ENCODE measurements at places on chromosomes 3 and 15.

DNA sequence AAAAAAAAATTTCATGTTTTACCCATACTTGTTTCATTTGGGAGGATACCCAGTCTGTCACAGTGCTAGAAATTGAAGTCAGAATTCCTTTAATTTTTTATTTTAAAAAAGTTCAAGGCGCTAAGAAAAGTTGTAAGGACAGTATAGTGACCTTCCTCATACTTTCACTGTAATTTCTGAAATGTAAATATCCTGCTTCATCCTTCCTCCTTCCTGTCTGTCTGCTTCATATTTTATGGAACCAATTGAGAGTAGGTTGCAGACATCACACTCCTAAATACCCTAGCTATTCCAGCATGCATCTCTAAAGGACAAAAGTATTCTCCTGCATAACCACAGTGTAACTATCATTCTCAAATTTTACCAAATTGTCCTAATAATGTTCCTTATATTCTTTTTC, 35.8 kb downstream of the CMTM8 start:
- no peak for DNase-seq

- DNase-seq: no peak
Observed at GRCh38 chr15:46636206-46636605, 1001.4 kb downstream of the SQOR start.

DNA sequence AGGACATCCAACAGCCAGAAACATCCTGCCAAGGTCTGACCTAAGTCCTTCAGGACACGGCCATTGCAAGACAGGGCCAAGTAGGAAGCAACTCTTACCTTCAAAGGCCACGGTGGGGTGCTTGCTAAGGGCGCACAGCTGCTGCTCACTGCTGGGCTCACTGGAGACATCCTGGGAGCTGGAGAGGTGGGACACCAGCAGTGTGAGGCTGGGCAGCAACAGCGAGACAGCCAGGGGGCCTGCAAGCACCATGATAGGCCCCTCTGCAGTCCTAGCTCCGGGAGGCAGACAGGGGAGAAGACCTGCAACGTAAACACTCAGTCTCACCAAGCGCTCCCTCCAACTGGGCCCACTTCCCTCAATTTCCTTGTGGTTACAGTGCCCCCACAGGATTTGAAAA, 79.2 kb downstream of the SEMA5B start:
- DNase-seq: no peak

GRCh38 chr15:32838820-32839219, 121.0 kb downstream of the GREM1 start:
- no peak for DNase-seq

DNA sequence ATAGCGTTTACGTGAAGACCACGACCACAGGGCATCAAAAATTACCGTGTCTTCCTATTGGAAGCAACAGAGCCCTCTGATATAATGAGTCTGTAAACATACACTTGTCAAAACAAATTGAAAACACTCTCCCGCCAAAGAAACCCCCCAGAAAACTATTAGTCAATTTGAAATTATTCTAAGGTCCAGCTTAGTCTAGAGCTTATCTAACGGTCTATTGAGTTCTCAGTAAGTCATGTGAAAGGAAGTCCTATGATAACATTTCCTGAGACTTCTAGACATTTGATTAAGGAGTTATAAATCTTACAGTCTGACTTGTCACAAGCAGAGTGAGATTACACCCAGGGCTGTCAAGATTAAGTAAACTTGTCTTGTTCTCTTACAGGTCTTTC, 356.3 kb downstream of the FOXP1 start:
- no peak for DNase-seq

- no peak for DNase-seq
Observed at GRCh38 chr3:173395073-173395411, 2.5 kb upstream of the NLGN1 start.

- peak; percentile 39 for DNase-seq
Observed at GRCh38 chr15:64009798-64010261, 36.5 kb downstream of the DAPK2 start.

DNA sequence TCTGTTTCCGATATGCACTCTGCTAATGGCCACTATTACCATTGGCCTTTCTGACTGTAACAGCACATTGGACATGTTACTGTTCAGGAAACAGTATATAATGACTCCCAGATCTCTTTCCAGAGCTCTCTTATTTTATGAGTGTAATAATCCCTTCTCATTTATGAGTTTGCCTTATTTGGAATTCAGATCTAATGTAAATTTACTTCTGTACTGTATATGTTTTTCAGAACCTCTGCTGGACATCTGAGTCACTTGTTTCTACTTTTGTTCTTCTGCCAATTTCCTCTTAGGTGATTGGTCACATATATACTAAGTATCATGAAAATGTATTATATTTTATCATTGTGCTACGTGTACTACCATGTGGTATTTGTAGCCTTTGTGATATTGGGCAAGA, 30.5 kb downstream of the RSRC1 start:
- DNase-seq: no peak

- peak; percentile 60 for DNase-seq
Observed at GRCh38 chr3:192917404-192918274, at the start of gene MB21D2. Gene MB21D2, minus strand, starts transcription at chr3:192917856. Its CDS starts 16 bp downstream, at chr3:192917840.

- no peak for DNase-seq
Observed at GRCh38 chr3:73094129-73094528, 32.7 kb downstream of the EBLN2 start.

DNA sequence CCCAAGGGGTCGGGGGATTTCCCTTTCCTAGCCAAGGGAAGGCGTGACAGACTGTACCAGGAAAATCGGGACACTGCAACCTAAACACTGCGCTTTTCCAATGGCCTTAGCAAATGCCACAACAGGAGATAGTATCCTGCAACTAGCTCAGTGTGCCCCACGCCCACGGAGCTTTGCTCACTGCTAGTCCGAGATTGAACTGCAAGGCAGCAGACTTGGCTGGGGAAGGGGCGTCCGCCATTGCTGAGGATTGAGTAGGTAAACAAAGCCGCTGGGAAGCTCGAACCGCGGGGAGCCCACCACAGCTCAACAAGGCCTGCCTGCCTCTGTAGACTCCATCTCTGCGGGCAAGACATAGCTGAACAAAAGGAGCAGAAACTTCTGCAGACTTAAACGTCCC, 72.3 kb upstream of the THRB start:
- DNase-seq: no peak

- no peak for DNase-seq
Observed at GRCh38 chr15:25250011-25250596, 188.7 kb downstream of the UBE3A start.

DNA sequence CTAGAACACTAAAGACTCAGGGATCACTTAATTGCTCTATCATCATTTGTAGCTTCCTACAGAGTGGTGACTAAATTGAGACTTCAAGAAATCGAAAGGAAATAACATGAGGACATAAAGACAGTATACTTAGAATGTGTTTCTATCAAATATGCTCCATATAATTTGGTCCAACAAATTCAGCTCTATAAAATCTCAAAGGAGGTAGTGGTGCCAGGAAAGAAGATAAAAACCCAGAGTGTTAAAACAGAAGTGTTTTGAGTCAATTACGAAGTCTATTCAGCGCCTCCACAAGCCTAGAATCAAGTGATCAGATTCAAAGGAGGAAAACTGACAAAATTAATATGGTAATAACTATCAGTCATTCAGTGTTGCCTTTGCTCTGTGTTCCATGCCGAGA, 22.9 kb downstream of the MAGI1 start:
- DNase-seq: no peak

DNA sequence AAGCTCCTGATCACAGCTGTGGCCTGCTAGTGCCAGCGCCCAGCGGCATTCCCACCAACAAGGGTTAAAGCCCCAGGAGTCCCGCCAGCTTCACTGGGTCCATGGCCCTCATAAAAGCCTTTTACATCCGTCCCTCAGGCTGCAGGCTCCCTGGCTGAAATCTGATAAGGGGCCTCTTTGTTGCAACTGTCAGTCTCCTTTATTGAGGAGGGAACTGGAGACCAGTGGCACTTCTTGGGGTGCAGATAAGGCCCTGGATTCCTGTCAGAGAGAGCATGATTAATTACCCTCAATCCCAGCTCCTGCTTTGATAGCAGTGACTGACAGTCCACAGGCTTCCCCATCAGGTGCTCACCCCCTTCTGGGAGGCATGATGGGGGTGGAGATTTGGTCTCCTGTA, 30.9 kb upstream of the CLK3 start:
- no peak for DNase-seq

- no peak for DNase-seq
Observed at GRCh38 chr15:93035092-93035915, 53.7 kb downstream of the RGMA start.

DNA sequence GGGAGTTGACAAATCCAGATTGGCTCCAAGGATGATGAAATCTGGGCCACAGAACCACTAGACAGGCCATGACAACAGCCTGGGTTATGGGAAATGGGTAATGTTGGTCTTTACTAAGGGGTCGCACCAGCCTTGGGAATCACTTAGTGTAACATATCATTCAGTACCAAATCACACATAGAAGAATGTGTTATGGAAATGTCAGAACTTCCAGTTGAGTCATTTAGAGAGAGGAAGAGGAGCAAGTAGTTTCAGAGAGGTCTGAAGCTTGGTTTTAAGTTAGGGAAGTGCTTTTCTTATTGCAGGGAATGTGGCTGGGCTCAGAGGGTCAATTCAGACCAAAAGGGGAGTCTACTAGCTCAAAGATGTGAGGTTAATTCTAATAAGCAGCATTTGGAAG, 241.6 kb upstream of the ZPLD1 start:
- DNase-seq: no peak

- no peak for DNase-seq
Observed at GRCh38 chr3:115627180-115628074, 4.1 kb downstream of the GAP43 start.

DNA sequence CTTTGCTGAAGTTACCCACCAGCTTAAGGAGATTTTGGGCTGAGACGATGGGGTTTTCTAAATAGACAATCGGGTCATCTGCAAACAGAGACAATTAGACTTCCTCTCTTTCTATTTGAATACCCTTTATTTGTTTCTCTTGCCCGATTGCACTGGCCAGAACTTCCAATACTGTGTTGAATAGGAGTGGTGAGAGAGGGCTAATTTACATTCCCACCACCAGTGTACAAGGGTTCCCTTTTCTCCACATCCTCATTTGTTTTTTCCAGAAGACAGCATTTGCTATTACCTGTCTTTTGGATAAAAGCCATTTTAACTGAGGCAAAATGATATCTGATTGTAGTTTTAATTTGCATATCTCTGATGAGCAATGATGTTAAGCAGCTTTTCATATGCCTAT, 329.9 kb upstream of the TPRG1 start:
- no peak for DNase-seq

GRCh38 chr3:83224101-83224868, 1462.8 kb upstream of the GBE1 start:
- DNase-seq: no peak

DNA sequence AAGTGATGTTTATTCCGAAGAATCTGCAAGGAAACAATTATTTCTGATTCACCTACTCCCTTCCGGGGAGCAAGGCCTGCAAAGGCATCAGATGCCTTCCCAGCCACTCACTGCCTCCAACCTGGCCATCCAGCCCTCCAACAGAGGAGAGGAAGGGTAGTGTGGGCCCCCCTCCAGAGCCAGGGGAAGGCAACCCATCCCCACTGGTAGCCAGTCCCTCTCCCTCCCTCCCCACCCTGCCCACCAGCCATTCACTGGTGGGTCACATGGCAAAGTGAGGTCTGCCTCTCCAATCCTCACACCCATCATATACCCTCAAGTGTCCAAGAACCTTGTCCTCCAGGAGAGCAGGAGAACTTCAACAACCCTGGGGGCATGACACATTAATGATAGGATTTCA, 2.4 kb upstream of the VIPR1 start:
- no peak for DNase-seq

DNA sequence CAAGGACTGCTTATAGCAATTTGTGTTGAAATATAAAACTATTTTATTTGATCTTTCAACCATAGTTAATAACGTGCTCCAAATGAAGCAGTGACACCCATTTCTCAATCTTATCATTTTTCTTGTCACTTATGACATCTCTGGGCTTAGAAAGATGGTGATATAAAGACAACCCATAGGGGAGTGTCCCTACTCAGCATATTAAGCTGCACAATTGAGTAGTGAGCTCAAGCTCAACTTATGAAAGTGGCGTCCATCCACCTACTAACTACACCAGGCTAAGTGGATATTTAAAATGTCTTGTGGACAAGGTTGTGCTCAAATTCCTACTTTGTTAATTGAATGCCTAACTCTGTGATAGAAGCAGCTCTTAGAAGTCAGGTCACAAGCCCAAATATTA, 46.7 kb downstream of the SLC9C1 start:
- no peak for DNase-seq

DNA sequence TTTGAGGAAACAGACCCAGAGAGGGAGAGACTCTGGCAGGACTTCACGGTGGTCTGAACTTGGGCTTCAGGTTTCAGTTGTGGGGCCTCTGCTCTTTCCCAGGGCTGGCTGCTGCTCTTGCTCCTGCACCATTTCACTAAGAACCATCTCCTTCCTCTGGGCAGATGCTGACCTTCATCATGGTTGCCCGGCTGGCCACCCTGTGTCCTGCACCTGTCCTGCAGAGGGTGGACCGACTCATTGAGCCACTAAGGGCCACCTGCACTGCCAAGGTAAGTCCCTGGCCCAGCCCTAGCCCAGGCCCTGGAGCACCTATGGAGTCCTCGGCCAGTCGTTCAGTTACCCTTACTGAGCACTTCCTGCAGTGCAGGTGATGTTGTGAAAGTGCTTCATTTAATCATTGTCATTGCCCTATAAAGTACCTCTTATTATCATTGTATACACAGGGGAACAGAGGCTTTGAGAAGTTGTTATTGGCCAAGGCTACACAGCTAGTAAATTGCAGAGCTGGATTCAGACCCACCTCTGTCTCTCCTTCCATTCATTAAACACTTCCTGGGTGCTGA, 10.0 kb downstream of the RPL32 start:
- DNase-seq: no peak

- no peak for DNase-seq
Observed at GRCh38 chr3:27342267-27342666, 26.9 kb downstream of the NEK10 start.

- no peak for DNase-seq
Observed at GRCh38 chr3:26460985-26461384, 161.6 kb upstream of the LRRC3B start.

- DNase-seq: no peak
Observed at GRCh38 chr15:39976291-39977274, 42.7 kb downstream of the EIF2AK4 start.

DNA sequence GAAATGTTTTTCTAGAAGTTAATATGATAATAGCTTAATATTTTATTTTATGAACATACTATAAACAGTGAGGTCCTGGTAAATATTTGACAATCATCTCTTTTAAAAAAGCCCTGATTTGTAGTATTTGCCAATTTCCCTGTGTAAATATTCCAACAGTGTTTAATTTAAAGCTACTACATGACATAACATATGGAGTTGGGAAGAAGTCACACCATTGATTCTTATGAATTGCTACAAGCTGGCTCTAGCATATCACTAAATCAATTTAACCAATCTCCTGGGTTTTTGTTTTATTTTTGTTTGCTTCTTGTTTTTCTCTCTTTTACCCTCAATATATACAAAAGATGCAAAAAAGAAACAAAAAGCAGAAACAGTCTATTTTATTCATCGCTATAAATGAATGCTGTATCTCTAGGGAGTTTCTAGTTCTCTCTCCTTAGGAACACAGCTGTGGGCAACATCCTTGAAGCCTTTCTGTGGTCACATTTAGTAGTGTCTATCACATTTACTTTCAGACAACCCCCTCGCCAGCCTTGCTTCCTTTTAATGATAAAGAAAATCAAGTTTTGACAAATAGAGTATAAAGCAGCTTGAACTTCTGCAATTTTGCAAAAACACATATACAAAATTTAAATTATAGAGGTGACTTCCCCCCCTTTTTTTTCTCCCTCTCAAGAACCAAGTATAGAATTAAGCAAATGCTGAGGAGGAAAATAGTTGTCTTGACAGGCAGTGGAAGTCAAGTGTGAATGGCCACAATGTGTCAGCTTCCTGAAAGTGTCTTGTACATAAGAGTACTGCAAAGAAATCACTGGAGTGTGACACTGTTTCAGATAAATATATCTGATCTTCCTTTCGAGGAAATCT, 21.4 kb downstream of the CCR1 start:
- no peak for DNase-seq

Measured in CD4-positive, alpha-beta T cell treated with Interleukin-6 at 100 ng/mL for 8 hours (primary cell).